Foreskin melanocyte (primary cell): ENCODE measurements at places on chromosomes 16 and 17.

DNA sequence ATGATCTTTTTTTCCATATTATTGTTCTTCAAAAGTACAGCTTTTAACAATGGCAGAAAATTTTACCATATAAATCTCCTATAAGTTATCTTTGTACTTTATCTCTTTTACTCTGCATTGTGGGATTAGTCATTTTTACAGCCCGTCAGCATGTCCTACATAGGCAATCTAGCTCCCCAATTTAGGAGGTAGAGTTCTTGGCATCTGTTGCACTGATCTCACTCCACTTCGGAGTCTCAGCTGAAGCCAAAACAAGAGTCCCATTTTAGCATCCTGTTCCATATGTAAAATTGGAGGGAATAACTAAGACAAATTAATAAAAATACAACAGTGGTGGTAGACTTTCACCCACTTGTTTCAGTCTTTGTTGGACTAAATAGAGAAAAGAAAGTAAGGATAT is 31.1 kb upstream of the PRSS54 start:
- DNase-seq = no peak

DNA sequence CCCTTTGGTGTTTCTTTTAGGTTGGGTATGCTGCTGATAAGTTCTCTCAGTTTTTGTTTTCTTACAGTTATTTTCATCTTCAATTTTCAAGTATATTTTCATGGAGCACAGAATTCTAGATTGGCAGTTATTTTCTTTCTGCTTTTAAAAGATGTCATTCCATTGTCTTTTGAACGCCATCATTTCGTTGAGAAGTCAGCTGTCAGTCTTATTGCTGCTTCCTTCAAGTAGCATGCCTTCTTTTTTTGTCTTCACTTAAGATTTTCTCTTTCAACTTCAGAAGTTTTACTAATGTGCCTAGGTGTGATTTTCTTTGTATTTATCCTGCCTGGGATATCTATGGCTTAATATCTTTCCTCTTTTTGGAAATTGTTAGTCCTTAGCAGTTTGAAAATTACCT is 262.2 kb upstream of the PMFBP1 start:
- peak; percentile 4 for DNase-seq

DNA sequence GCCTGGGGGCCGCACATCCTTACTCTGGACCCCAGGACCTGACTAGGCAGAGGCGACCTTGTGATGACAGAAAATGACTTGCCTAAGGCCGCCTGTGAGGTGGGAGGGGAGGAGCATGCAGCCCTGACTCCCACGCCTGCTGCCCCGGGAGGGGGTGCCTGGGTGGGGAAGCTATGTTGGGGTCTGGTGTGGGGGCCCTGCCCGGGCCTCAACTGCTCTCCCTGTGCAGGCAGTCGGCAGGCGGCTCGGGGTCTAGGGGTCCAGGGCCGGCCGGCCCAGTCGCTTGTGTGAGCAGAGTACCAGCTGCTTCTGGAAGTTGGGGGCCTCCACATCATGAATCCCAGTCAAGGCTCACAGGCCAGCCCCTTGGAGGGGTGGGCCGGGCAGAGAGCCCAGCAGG is 48.1 kb downstream of the PRMT7 start:
- DNase-seq = no peak

DNA sequence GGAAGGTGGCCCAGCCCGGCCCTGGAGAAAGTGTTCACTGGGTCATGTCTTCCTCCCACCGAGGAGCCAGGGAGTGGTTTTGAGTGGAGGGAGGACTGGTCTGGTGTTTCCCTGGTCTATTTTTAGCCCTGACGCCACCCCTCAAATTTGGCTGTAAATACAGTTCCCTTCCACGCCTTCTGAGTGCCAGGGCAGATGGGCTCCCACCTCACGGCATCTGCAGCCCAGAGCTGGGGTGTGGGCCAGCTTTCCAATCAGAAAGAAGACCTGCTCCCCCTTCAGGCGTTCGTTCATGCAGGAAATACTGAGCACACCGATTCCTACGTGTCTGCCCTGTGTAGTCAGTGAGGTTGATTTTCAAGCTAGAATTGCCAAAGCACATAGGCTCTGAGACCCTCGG is 53.7 kb downstream of the SNX20 start:
- DNase-seq = no peak

DNA sequence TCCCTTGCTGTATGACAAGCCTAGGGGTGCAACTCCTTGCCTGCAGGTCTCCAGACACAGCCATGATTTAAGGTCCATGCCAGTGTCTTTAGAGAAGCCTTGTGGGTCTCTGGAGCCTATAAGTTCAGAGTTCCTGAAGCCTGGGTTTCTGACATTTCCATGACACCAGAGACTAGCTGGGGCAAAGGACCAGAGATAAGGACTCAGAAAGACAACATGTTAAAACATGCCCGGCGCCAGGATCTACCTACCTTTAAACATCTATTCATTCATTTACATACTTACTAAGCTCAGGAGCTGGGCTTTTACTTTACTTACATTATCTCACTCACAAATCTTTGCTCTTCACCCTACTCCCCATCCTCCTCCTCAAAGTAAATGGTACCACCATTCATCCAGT is 1.5 kb downstream of the MRPL27 start:
- no peak for DNase-seq

DNA sequence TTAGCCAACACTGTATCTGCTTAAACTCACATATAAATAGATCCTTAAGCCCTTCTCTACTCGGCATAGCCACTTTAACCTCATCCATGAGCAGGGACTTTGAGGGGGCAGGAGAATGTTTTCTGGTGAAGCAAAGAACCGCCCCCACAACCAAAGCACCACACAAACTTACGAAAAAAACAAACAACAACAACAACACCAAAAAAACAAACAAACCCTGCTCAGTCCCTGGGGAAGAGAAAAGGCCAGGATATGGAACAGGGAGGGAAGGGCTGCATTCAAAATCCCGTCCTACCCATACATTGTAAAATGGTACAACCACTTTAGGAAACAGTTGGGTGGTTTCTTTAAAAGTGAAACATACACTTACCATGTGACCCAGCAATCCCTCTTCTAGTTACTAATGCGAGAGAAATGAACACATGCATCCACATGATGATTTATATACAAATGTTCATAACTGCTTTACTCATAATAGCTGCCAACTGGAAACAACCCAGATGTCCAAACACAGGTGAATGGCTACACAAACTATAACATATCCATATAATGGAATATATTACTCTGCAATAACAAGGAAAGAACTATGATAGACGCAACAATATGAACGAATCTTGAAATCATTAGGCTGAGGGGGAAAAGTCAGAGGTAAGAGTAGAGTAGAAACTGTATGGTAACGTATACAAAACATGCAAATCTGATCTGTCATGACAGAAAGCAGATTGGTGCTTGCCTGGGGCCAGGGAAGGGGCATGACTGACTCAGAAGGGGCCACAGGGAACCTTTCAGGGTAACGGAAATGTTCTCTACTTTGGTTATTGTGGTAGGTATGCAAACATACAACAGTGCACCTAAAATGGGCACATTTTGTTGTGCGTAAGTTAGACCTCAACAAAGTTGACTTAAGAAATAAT is 37.7 kb upstream of the TOB1 start:
- peak; percentile 60 for DNase-seq

DNA sequence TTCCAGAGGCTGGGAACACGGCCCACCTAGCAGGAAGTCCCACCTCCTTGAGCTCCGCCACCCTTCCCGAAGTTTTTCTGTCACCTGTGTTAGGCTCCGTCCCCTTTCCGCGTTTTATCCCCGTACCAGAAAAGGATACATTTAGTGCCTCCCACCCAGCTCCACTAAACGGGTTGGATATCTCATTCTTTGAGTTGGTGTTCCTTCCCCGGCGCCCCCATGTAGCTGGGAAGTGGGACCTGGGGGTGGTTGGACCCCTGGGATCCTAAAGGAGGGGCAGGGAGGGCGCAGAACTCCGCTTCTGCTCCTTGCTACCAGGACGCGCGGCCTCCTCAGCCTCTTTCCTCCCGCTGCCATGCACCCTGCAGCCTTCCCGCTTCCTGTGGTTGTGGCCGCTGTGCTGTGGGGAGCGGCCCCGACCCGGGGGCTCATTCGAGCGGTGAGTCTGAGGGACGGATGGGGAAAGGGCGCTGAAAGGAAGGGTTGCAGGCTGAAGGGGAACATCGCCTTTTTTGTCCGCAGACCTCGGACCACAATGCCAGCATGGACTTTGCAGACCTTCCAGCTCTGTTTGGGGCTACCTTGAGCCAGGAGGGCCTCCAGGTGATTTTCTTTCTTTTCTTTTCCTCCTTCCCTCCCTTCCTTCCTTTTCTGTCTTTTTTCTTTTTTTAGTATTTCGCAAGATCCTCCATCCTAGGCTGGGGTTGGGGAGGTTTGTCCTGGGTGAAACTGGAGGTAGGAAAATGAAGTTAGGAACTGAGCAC is 669 bp downstream of the RNF167 start:
- no peak for DNase-seq

DNA sequence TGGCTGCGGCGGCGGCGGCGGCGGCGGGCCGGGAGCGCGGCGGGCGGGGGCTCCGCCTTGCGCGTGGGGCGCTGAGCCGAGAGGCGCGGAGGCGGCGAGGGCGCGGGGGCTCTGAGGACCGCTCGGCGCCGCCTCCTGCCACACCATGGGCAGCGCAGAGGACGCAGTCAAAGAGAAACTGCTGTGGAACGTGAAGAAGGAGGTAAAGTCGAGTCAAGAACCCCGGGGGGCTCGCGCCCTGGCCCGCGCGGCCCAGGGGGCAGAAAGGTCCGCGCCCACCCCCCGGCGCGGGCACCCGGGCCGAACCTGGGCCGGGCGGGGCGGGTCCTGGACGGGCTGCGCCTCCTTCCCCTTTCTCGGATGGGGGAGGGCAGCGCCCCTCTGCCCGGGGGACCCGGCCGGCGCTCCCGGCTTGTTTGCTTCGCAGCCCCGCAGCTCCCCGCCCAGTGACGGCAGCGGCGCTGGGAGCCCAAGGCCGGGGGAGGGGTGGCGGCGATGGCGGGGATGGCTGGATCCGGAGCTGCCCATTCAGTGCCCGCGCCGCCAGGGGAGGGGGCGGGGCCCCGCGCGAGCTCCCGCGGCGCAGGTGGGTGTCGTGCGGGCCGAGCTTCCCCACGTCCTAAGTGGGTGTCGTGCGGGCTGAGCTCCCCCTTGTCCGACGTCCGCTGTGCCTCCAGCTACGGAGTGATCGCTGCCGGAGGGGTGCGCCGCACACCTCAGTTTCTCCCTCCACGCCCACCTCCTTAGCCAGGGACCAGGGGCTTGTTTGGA is 428 bp downstream of the SGSM2 start:
- no peak for DNase-seq

GRCh38 chr17:14361470-14361869 is 60.6 kb downstream of the HS3ST3B1 start:
- no peak for DNase-seq
